ENCODE measurements at places on chromosomes 16 and 17. TPM values are rescaled to one million over a fixed set of nuclear protein-coding genes. Genes with fewer than 3 reads are reported as not detected.
A peak's percentile ranks its signal among the peaks of the same experiment; 100 is the strongest.

DNA sequence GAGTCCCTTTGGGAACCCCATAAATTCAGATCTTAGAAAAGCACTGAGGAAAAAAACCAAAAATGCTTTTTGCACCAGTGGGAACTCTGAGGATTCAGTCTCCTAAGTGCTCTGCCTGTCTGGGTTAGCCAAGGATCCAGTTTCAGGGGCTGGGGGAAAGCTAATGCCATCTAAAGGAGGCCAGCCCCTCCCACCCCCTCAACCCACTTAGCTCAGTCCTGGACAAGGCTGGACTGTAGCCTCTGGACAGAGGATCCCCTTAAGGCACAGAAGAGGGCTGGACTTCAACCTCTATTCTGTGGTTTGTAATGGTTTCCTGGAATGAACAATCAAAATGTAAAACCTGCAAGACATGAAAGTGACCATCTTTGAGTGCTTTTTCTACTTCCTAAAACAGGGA lies 356.1 kb upstream of the ZFHX3 start:
- peaks cover 8% of the 10 kb centered on the region for H3K4me1 ChIP-seq
- H3K36me3 ChIP-seq: no peaks in the 10 kb centered on the region
- peak; percentile 27 for DNase-seq
- H3K27ac ChIP-seq: no peak overlapping the region
- H3K27me3 ChIP-seq: no peaks in the 10 kb centered on the region

DNA sequence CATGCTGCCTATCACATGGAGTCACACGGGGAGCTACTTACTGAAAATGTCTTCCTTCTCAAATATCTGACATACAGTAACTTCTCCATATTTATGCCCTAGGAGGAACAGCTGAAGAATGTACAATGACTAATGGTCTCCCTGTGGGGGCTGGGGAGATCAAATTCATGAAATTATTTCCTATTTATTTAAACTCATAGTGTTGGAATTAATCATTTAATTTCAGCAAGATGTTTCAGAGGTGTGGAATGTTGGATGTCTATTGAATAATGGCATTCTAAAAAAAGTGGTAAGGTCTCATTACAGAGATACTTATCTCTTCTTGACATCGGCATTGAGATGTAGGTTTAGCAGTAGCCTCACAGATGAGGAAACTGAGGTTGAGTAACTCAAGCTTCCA lies 214.3 kb upstream of the CDH11 start:
- H3K36me3 ChIP-seq: no peaks in the 10 kb centered on the region
- no peak for DNase-seq
- no peak overlapping the region for H3K27ac ChIP-seq

- H3K4me3 ChIP-seq: no peak overlapping the region
- H3K4me1 ChIP-seq: peaks cover 44% of the 10 kb centered on the region
- DNase-seq: peak; percentile 59
- H3K27ac ChIP-seq: peak overlapping the region; percentile 45
Measured at GRCh38 chr17:59371416-59372100, 40.1 kb downstream of the YPEL2 start.

GRCh38 chr16:2278956-2279800 lies 11.3 kb upstream of the RNPS1 start:
- H3K36me3 ChIP-seq: no peaks in the 10 kb centered on the region
- H3K27ac ChIP-seq: no peak overlapping the region
- DNase-seq: no peak
- no peaks in the 10 kb centered on the region for H3K4me1 ChIP-seq
- no peak overlapping the region for H3K4me3 ChIP-seq

The CACNG3 gene
- polyA plus RNA-seq: 0.01 TPM

The LPO gene
- polyA plus RNA-seq: 0.55 TPM

The KRT24 gene
- not detected for polyA plus RNA-seq

Data from small intestine (tissue), 16 donors.